ENCODE measurements at places on chromosomes 6 and 20.
A peak's percentile ranks its signal among the peaks of the same experiment; 100 is the strongest.

DNA sequence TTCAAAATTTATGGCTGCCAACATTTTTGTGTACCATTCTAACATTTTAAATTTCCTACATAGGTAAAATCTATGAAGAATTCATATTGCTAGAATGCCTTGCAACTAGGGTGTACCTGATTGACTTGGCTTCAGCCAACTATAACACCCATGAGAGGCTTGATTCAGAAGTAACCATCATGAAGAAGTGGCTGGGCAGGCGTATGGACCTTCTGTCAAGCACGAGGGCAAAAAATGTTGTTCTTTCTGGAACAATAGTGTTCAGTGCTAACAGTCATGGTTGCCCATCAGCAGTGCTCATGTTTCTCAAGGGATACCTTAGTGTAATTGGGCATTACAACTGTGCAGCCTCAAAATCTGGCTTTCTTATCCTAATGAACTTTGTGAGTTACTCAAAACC lies 42.9 kb downstream of the ID4 start:
- no peak for DNase-seq

GRCh38 chr6:125191916-125192609 lies 38.5 kb downstream of the TPD52L1 start:
- DNase-seq = peak; percentile 29

DNA sequence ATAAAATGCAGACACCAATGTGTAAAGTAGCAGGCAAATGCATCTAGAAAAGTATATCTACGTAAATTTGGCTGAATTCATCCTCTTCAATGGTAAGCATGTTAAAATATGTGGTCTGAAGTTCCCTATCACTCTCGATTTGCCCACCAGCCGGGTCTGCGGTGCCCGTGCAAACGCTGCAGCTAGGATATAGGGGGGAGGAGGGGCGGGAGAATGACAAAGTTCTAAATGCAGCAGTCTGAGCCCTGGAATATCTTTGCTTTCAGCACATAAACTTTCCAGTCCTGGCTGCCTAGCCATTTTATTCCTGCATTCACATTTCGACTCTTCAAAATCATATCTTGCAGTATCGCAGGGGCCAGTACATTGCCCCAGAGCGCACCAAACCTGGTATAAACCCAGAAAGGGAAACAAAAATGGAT lies 708 bp downstream of the NRN1 start:
- DNase-seq = no peak

- DNase-seq = no peak
Observed at GRCh38 chr6:167211295-167211648, 53.5 kb upstream of the GPR31 start.

DNA sequence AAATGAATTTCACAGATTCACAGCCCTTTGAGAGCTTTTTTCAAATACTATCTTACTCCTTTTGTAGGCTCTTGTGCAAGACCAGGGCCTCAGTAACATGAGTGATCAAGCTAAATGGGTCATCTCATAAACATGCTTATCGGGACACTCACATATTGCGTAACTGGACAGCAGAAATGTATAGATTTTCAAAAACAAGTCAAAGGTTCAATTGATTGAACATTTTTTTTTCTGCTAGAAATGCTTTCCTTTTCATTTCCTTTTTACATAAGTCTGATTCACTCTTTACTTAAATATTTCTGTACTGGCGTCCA lies 8.7 kb upstream of the SALL4 start:
- no peak for DNase-seq

DNA sequence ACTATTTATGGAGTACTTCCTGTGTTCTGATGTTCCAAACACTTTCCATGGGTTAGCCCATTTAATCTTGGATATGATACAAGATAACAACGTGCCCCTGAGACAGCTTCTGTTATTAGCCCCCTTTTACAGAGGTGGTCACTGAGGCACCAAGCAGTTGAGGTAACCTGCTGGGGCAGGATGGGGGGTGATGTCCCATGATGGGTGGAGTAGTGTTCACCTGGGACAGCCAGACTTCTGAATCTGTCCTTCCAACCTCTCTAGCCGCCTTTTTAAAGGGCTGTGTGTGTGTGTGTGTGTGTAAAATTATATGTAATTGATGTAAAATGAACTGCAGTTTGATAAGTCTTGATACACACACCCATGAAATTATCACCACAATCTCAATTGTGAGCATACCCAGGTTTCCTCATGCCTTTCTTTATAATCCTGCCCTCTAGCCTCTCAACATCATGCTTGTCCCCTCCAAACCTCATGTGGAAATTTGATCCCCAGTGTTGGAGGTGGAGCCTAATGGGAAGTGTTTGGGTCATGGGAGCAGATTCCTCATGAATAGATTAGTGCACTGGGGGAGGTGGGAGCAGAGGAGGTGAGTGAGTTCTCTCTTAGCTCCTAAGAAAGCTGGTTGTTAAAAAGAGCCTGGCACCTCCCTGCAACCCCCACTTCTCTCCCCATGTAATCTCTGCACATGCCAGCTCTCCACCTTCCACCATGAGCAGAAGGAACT lies 39.2 kb downstream of the PLAGL2 start:
- DNase-seq = no peak

DNA sequence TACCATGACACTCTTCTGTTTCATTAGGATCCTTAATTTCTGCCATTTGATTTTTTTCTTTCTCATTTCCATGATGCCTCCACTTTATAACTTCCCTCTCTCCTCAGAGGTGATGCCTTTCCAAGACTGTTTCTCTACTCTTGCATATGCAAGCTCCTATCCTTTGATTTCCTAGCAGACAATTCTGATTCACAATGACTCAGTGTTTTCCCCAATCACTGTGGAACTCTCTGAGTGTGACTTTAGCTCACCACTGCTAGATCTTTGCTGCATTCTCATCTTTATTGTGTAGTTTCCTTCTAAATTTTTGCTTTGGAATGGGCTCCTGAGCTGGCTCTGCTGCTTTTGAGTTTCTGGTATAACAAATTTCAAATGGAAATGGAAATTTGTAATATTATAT lies 184.9 kb downstream of the TINAG start:
- DNase-seq = no peak

DNA sequence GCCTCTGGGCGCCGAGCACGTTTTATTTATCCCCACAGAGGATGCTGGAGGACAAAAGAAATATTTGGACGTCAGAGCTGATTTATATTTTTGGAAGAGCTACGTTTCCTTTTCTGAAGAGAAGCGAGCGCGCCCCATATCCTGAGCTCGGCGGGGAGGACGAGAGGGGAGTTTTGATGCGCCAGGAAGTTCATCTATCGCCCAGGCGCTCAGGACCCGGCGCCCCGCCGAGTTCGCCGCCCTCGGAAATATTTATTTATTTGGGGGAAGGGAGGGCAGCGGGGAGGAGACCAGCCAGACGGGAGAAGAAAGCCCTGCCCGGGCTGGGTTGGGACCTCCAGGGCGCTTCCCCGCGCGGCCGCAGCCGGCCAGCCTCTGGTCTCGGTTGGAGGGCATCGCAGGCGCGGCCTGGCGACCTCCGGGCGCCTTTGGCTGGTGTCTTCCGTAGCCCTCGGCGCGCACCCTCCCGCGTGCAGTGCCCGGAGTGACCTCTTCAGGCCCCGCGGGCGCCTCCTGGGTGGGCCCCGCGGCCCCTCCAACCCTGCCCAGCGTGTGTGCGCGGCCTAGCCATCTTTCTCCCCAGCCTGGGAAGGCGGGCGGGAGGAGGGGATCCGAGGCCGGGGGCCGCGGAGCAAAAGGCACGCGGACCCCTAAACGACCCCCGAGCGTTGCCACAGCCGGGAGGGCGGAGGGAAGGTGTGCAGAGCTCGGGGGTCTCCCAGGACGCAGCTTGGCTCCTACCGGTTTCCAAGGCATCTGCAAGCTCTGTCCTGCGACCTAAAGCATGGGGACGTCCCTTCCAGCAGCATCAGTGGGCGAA lies 5.4 kb upstream of the FOXF2 start:
- DNase-seq = no peak

DNA sequence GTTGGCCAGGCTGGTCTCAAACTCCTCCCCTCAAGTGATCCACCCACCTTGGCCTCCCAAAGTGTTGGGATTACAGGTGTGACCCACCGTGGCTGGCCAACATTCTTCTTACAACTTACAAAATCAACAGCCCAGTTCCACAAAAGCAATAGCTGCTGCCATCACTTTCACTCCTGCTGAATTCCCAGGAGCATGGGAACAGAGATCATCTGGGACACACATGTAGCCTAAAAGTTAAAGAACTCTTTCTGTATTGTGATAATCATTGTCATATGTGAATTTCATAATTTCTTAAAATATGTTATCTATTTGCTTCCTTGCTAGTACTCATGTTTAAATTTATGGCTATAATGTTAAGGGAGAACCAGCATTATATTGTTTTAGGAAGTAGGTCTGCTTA lies 51.7 kb downstream of the NCOA6 start:
- no peak for DNase-seq

DNA sequence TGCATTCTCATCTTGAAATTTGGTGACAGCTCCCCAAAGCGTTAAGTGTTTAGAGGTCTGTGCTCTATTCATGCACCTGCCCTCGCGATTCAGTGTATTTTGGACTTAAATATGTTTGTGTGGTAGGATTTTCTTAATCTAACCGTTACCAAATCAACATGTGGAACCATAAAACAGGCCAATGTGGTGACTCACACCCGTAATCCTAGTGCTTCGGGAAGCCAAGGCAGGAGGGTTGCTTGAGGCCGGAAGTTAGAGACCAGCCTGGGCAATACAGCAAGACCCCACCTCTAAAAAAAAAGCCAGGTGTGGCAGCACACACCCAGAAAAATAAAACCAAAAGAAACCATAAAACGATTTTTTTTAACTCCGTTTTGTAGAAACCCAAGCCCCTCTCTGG lies 31.5 kb downstream of the PYGB start:
- DNase-seq = no peak

- no peak for DNase-seq
Observed at GRCh38 chr20:62804021-62804626, 511 bp upstream of the OGFR start.

GRCh38 chr6:157240059-157240959 lies 83.0 kb downstream of the TMEM242 start:
- no peak for DNase-seq

- DNase-seq = no peak
Observed at GRCh38 chr6:113732384-113732966, 124.7 kb upstream of the MARCKS start.

GRCh38 chr6:111677249-111677990 lies 71.7 kb upstream of the TRAF3IP2 start:
- no peak for DNase-seq

DNA sequence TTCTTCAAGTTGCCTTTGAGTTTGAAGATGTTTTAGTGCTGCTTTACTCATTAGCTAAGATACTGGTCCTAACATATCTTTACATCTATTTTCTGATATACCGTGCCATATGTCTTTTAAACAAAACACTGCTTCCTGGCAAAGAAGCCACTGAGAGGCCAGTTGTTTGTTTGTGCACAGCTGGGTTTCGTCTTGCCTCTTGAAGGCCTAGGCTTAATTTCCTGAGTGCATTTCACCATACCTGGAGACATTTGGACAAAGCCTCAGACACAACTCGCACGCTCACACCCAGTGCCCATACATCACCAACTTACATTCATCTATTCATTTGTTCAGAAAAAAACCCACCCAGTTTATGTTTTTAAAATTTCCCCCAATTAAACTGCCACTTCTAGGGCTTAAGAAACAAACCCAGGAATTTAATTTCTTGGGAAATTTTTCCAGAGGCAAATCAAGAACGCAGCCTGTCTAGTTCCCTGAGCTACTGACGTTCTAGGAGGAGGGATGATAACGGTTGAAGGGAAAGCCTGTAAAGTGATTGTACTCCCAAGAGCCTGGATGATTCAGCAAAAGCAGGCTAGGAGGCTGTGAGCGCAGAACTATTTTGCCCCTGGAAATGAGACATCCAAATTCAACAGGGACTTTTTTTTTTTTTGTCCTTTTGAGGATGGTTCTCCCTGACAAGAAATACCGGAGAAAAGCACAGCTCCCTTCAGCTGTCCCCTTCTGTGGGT lies 77.7 kb downstream of the OLIG3 start:
- no peak for DNase-seq

GRCh38 chr20:37162646-37163045 lies 16.5 kb upstream of the RPN2 start:
- DNase-seq = no peak

DNA sequence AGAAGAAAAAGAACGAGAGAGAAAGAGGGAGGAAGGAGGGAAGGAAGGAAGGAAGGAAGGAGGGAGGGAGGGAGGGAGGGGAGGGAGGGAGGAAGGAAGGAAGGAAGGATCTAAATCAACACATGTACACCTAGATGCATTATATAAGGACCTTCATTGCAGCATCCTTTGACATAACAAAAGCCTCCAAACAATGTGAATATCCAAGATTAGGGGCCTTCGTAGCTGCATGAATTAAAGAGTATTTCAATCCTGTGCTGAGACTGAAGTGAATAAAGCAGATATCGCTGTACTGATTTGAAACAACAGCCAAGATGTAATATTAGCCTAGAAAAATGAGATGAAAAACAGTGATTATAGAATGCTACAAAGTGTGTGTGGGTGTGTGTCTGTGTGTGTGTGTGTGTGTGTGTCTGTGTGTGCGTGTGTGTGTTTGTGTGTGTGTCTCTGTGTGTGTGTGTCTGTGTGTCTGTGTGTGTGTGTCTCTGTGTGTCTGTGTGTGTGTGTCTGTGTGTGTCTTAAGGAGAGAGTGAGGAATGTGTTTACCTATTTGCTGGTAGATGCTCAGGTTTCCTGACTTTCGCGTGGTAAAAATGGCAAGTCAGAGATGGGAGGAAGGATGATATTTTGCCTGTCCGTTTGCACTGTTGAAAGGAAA lies 129.0 kb upstream of the PTPN1 start:
- no peak for DNase-seq

GRCh38 chr20:37567671-37568588 lies 40.3 kb upstream of the BLCAP start:
- DNase-seq = no peak

- DNase-seq = no peak
Observed at GRCh38 chr20:21393166-21393565, 4.2 kb downstream of the NKX2-4 start.

GRCh38 chr6:79422666-79423065 lies 114.6 kb downstream of the LCA5 start:
- no peak for DNase-seq

DNA sequence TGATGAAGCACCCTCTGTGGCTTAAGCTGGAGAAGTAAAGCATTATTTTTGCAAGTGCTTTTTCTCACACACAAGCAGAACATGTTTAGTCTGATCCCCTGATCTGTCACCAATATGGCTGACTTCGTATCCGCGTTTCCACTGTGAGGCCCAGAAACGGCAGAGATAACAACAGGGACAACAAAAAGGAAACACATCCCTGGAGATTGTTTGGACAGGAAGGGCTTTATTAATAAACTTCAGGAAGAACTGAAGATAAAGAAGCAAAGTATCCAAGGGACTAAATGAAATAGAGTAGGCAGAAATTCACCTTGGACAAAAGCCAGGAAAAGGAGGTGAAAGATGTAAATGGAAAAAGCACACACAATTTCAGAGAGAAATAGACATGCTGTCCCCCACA lies 49.2 kb downstream of the RARS2 start:
- DNase-seq = no peak

DNA sequence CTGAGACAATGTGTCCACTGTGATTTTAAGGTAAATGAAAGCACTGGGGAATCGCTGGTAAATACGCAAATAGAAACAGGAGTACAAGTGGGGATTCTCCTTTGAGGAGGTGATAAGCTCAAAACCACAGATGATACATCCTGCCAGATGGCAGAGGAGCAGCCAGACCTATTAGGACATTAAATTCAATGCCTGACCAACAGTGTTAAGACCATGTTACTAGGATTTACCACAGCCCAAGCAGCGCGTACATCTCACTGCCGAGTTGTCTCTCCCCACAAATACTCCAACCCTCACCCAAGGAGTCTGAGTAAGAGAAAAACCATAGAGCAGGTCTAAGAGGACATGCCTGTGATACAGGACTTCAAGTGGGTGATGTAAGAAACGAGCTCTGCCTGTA lies 68.9 kb upstream of the TULP1 start:
- no peak for DNase-seq

All from CD8-positive, alpha-beta memory T cell (primary cell).